SJSA1 (cell line): ENCODE measurements at places on chromosomes 7 and 10. TPM values are rescaled to one million over a fixed set of nuclear protein-coding genes. Genes with fewer than 3 reads are reported as not detected.

Gene MYOF
- 198 and 300 TPM in 2 replicates for total RNA-seq

Gene MIOS
- 33.3 and 36.9 TPM in 2 replicates for total RNA-seq

Gene DYNC1I1
- total RNA-seq = 3.9 and 6.2 TPM in 2 replicates

Gene CYP3A7
- not detected in 2 replicates for total RNA-seq

Gene AVPI1
- total RNA-seq = 4.3 and 8.6 TPM in 2 replicates

Gene SLC13A4
- total RNA-seq = not detected in 2 replicates

Gene CRTAC1
- not detected in 2 replicates for total RNA-seq

Gene ZNF273
- 2.9 and 4.5 TPM in 2 replicates for total RNA-seq

Gene ARHGEF35
- total RNA-seq = 0.53 TPM in 1 of 2 replicates, not detected in the other

Gene FOXP2
- not detected in 2 replicates for total RNA-seq

Gene SEMA3A
- 17.6 and 29.2 TPM in 2 replicates for total RNA-seq

Gene UBTD1
- total RNA-seq = 14.8 and 15.8 TPM in 2 replicates

Gene PRKG1
- 0.41 TPM in 1 of 2 replicates, not detected in the other for total RNA-seq

Gene PRF1
- not detected in 2 replicates for total RNA-seq

Gene CHST15
- 0.13 TPM in 1 of 2 replicates, not detected in the other for total RNA-seq

Gene P4HA1
- 100 and 103 TPM in 2 replicates for total RNA-seq

Gene LIPJ
- not detected in 2 replicates for total RNA-seq

Gene GRID1
- 0.05 TPM in 1 of 2 replicates, not detected in the other for total RNA-seq

Gene LRMDA
- total RNA-seq = not detected in 2 replicates

Gene BRAF
- 10.5 and 12.2 TPM in 2 replicates for total RNA-seq

Gene HOXA7
- 0.09 and 2.9 TPM in 2 replicates for total RNA-seq

Gene VPS37D
- 1.0 and 1.8 TPM in 2 replicates for total RNA-seq
